ENCODE measurements at places on chromosomes 5 and 9.

DNA sequence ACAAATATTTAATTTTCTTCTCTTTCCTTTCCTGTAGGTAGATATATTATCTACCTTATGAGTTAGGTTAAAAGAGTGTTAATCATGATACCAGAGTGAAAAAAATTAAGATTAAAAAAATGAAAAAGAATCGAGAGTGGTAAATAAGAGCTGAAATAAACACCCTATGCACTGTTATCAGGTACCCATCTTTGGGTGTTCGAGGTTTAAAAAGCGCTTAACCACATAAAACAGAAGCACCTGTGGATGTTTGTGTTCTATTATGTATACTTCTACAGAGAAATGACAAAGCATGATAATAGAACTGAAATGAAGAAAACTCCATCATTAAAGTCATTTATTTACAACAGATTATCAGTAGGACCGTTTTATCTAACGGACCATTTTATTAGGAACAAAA is 25.7 kb upstream of the GCNT4 start:
- DNase-seq: no peak

- DNase-seq: no peak
Measured at GRCh38 chr9:88303721-88304451, 84.4 kb upstream of the SPIN1 start.

DNA sequence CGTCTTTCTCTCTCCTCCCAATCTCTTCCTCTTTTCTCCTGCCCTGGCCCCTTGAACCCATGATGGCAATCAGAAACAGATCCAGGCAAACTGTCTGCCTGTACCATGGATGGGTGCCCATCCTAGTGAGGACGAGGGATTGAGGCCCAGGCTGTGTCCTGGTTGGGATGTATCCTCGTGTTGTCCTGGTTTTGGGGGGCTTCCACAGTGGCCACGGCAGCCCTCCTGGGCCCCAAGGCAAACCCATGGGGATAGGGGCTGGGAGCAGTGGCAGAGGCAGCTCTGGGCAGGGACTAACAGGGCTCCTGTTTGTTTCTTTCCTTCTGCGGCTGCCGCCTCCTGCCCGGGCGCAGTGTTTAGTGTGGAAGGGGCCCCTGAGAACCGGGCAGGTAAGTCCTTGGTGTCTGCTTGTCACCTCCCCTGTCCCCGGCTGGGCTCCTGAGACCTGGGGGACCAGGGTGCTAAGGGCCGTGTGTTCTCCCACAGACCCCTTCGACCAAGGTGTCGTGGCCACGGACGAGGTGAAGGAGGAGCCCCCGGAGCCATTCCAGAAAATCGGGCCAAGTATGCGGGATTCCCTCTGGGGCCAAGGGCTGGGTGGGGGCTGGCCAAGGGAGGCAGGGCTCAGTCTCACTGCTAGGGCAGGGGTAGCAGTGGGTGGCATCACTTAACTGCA is 70.0 kb downstream of the AMBP start:
- no peak for DNase-seq

- DNase-seq: no peak
Measured at GRCh38 chr5:30502277-30502676, 691.2 kb upstream of the CDH6 start.

DNA sequence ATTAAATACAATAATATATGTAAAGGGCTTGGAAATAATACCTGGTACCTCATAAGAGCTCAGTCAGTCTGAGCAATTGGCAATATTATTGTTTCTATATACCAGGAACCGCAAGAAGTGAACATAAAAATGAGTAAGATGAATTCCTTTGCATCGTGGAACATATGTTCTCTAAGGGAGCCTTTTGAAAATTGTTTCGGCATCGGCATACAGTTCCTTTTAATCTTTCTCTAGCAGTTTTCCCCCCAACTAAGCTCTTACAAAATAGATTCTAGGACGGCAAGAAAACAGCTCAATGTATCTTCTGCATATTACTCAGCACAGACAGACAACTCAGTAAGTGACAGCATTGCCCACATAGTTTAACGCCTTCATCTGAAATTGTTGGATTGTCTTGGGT is 426.6 kb upstream of the WWC1 start:
- no peak for DNase-seq

GRCh38 chr9:90827181-90827871 is 25.7 kb downstream of the SYK start:
- no peak for DNase-seq

DNA sequence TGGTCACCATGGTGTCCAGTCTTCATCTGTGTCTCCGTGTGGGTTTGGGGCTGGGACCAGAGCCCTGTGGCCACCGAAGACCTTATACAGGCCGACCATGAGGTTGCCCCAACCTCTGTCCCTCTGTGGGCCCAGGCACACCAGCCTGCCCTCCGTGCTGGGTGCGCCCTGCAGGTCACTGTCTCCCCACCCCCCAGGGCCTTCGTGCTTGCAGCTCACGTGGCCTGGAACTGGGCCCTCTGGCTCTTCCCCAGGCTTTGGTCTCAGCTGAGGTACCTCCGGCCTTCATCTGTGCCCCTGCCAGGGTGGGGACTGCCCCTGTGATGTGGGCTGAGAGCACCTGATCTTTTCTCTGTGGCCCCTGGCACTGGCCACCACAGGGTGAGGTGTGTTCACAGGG is 92.1 kb downstream of the RXRA start:
- DNase-seq: no peak

DNA sequence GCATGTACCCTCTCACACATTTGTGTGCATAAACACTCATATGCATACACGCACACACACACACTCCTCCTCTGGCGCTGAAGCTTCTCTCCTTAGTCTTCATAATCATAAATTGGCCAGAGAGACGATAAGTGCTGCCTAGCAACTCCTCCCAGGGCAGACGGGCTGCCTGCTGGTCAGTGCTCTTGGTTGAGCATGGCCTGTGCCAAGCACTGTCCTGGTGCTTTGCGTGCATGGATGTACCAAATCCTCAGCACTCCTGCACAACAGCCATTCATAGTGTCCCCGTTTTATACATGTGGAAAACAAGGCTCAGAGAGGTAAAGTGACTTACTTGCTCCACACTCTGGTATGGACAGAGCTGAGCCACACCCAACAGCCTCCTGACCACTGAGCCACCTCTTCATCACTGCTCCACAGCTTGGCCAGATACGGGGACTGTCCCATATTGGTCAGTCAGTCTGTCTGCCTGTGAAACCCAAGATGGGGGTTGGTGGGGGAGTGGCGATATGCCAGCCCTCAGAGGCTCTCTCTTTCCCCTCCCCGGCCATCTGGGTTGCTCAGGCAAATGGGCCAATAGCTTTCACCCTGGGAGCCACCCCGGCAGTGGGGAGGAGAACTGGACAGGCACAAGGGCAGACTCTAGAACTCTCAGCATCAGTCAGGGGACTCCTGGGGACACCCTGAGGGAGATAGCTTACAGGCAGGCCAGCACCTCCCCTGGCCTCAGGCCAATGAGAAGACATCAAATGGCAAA is 64.3 kb upstream of the GARNL3 start:
- DNase-seq: no peak

DNA sequence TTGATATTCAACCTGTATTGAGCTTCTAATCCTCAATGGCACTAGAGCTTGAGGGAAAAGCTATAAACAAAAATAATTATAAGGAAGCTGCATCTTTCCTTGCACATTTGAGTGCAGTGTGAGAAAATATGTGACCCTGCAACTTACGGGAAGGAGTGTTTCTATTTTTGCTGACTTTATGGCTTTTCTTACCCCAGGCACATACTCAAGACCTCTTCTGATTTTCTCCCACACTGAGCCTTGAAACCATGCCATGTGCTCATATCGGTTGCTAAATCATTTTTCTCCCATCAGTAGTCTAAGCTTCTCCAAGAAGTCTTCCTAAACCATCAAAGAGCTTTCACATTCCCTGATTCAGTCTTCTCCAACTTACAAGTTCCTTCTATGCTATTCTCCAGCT is 91.5 kb downstream of the CDH6 start:
- no peak for DNase-seq

GRCh38 chr9:120736881-120737280 is 22.6 kb upstream of the MEGF9 start:
- DNase-seq: no peak

DNA sequence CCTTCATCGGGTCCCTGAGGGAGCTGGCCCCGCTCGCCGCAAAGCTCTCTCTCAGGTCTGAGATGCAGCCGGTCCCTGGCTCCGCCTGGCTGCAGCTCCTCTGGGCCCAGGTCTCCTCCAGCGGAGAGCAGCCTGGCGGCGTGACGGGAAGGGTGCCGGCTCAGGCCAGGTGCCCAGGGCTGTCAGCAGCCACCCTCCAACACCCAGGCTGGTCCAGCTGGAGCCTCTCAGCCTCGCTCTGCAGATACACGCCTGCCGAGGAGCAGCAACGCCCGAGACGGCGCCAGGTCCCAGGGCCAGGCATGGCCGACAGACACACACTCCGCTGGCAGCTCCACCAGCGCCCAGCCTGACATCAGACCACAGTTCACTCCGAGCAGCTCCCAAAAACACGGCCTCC is 25.6 kb downstream of the FAM163B start:
- DNase-seq: no peak

- DNase-seq: no peak
Measured at GRCh38 chr9:107144475-107144874, 138.6 kb upstream of the RAD23B start.

DNA sequence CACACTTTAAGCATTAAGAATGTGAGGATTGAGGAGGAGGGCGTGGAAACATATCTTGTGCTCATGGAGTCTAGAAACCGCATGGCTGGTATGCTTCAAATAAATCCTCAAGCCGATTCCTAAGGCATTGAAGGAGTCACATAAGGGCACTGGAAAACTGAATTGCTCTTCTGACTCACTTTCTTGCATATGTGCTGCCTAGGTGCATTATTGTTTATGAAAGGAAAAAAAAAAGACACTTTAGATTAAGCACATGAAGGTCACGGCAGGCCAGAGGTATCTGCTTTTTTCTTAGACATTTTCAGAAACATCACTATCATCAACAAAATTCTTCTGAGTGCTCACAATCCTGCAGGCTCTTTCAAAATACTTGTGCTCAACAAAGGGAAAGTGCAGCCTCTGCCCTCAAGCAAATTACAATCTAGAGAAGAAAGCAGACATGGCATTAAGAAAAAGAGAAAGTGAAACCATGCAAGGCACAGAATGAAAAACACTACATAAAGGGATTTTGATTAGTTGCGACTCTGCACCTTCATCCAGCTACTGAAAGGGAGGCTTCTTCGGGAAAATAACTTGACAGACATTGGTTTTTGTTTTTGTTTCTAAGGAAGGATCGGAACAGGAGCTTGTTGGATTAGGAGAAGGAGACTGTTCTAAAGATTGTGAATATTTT is 2117.6 kb downstream of the MAT2B start:
- DNase-seq: no peak

DNA sequence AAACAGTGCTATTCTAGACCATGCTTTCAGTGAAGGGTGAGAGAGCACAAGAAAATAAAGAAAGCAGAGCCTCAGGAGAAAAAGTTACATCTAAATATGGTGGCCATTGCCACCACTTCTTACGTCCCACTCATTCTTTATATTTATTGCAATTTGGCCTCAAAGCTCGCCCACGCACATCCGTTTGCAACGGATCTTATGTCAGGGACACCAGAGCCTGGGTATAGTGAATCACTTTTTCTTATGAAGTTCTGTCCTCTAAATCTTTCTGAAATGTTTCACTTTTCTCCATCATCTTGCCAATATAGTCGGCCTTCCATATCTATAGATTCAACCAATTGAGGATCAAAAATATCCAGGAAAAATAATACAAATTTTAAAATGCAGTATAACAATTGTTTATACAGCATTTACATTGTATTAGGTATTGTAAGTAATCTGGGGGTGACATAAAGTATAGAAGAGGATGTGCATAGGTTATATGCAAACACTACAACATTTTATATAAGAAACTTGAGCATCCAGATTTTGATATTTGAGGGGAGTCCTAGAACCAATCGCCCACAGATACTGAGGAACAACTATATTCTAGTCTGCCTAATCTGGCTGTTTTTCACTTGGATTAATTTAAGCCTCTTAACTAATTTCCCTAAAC is 35.2 kb downstream of the GOLPH3 start:
- DNase-seq: no peak

DNA sequence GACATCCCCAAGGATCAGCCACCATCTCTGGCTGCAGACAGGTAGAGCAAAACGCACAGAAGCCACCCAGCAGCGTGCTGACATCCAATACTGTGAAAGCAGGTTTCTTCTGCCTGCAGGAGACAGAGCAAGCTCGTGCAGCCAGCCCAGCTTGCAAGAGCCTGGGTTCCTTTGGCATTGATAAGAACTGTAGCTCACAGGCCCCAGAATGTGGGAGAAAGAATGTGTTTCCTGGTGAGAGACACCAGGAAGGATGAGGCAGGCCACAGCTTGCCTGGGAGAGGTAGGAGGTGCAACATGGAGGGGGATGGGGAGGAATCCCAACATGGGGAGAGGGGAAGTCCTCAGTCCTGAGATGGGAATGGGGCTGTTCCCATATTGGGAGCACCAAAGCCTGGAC is 34.0 kb upstream of the ARAP3 start:
- no peak for DNase-seq

GRCh38 chr5:142821733-142822487 is 51.7 kb downstream of the ARHGAP26 start:
- DNase-seq: no peak

- DNase-seq: no peak
Measured at GRCh38 chr9:97830884-97831829, 21.9 kb upstream of the FOXE1 start.

DNA sequence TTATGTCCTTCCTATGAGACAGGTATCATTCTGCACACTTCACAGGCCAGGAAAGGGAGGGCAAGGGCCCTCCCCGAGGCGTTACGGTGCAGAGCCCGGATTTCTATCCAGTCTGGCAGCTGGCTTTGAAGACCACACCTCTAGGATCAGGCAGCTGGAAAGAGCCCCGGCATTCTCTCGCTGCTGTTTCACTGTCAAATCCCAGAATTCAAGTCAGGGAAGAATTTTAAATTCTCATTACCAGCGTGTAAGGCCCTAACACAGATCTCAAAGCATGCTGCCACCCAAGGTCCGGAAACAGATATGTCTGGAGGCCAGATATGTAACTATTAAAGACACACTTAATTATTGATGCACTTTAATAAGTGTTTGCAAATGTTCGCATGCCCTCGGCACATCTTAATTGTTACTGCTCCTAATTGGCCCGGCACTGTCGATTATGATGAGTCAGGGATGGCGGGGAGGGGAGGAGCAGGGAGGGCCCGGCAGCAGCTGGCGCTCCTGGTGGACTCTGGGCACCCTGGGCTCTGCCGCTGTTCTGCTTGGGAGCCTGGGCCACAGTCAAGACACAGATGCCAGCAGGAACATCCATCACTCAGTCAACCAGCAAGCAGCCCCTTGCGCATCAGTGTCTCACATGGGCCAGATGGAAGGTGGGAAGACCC is 76.3 kb upstream of the BARHL1 start:
- no peak for DNase-seq

GRCh38 chr5:159936686-159937329 is 20.5 kb downstream of the ADRA1B start:
- DNase-seq: no peak

- DNase-seq: no peak
Measured at GRCh38 chr9:13395156-13395555, 115.7 kb upstream of the MPDZ start.

DNA sequence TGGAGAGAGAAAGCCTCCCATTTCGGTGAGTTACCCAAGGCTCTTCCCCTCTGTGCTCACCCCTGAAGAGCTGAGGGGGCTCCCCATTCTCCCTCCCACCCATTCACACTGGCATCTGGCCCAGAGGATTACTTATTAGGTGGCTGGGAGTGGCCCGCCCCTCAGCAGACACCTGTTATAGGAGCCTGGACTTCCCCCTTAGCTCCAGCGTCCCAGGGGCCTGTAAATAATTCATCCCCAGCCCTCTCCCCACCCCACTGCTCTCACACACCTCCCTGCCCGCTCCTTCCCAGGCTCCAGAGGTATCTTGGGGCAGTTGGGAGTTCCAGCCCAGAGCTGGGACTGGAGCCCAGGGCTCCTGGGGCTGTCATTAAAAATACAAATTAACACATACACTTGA is 11.6 kb upstream of the SLC6A7 start:
- DNase-seq: no peak
